Endodermal cell (in vitro differentiated cells): ENCODE measurements at places on chromosomes 11 and 22.

- DNase-seq: peak; percentile 67
These were observed 26.6 kb downstream of the SC5D start for GRCh38 chr11:121318848-121319834.

- no peak for DNase-seq
These were observed 18.1 kb downstream of the ANO3 start for GRCh38 chr11:26350002-26350401.

DNA sequence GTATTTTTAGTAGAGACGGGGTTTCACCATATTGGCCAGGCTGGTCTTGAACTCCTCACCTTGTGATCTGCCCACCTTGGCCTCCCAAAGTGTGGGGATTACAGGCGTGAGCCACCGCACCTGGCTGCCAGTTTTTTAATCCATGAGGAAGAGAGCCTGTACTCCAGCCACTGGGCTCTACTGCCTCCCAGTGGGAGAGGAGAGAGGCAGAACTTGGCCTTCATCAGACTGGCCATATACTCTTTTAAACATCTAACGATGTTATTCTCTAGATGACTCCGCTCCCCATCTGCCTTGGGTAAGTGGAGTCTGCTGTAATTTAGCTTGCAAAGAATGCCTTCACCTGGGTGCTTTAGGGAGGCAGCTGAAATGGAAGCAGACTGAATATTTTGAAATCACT is 34.6 kb downstream of the SLC6A5 start:
- DNase-seq: peak; percentile 66

GRCh38 chr11:3880724-3881123 is 25.3 kb downstream of the STIM1 start:
- DNase-seq: no peak

DNA sequence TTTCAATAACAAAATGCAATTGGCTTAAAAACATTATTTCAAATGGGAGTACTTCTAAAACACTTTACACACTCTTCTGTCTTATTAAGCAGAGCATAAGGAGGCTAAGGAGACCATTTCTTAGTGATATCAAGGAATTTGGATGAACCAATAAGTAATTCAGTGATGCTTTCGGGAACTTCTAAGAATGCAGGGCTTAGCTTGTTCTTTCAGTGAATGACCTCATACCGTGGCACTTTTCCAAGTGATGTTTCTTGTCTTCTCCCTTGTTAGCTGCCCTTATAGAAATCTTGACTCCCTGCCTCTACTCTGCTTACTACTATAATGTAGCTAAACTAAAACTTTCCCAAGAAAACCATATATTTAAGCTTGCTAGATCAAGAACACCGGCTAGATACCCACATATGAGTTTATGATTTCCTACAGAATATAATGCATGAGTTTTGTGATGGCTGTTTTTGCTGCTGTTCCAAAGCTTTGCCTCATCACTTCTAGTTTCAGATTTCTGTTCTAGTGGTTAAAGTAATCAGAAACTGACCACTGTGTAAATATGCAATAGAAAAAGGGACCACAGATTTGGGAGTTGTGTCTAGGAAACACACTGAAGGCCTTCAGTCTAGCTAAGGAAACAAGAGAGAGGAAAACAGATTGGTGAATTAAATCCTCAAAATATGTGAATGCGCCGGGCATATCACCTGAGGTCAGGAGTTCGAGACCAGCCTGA is 37.5 kb upstream of the STK33 start:
- DNase-seq: no peak

DNA sequence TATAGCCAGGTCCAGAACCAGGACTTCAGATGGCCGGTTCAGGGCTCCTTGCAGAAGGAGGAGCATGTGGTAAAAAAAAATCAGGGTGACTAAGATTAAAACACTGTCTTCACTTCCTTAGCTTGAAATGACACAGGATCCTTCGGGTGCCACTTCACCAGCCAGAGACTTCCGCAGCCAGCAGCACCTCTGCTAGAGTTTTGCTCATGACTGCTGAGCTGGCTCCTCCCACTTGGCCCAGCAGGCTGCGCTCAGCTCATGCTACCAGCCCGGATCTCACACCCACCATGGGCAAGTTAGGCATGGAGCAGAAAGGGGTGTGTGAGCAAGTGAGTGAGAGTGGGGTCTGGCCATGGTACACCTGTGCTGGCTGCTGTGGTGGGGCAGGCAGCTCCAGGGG is 6.6 kb upstream of the MS4A18 start:
- DNase-seq: no peak

DNA sequence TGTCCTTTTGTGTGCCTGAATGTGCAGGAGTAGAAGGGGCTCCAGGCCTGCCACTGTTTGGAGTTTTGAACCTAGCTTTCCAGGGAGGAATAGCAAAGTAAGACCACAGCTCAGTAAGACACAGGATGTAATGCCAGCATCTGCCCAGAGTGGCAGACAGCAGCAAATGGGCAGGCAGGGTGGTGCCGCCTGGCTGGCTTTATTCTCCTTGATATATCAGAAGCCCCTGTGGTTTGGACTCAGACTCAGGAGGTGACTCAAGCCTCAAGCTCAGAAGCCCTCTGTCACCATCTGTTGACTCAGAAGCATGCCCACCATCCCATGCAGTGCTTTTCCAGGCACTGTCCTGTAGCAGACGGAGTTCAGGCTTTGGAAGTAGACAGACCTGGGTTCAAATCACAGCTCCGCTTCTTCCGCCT is 72.7 kb upstream of the TTC12 start:
- no peak for DNase-seq

- DNase-seq: no peak
These were observed 180.5 kb downstream of the CTTN start for GRCh38 chr11:70578831-70579230.

DNA sequence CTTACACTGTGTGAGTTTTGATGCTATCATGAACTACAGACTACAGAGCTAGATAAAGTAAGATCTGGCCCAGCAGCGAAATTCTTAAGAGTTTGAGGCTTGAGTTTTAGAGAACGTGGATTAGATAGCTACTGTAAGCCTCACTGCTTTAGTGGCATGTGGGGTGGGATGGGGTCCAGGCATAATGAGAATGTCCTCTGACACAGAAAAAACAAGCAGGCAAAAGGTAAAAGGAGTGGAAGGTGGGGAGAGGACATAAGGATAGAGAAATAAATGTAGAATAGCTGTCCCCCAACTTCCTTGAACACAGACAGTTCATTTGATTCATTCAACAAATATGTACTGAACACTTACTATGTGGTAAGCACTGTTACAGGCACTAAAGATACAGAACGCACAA is 324.5 kb upstream of the PITPNB start:
- DNase-seq: no peak

DNA sequence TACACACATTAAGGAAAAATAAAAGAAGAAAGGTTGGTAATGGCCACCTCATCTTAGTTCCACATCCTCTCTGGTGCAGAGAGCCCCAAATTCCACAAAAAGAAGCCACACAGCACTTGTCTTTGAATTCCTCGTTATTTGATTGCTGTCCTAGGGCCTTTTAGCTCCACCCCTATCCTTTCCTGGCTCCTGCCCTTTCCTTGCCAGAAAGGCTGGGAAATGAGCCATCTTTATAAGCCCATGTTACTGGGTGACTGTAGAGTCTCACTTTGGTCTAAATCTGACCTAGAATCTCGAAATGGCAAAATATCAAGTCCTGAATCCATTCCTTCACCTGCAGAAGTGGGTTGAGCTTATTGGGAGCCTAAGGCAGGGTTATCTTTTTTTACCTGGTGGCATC is 4.3 kb upstream of the TMEM132A start:
- no peak for DNase-seq

DNA sequence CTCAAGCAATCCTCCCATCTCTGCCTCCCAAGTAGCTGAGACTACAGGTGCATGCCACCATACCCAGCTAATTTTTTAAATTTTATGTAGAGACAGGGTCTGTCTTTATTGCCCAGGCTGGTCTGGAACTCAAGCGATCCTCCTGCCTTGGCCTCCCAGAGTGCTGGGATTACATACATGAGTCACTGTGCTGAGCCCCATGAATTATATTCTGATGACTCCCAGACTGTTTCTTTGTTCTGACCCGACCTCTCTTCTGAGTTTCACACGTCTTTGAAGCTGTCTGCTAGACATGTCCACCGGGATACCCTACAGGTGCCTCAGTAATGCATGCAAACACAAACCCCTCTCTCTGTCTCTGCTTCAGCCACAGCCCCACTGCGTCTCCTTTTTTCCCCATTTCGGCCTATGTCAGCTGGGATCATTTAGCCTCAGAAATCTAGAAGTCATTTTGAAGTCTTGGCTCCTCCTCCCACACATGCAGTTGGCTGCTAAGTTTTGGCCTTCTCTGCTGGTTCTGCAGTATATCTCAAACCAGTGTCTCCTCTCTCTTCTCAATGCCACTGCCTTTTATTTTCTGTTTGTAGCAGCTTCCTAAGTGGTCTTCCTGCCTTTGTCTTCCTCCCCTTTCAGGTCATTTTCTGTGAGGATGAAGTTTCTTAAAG is 4.8 kb downstream of the VPS26B start:
- no peak for DNase-seq

- no peak for DNase-seq
These were observed 34.5 kb downstream of the TENM4 start for GRCh38 chr11:79406376-79406775.

DNA sequence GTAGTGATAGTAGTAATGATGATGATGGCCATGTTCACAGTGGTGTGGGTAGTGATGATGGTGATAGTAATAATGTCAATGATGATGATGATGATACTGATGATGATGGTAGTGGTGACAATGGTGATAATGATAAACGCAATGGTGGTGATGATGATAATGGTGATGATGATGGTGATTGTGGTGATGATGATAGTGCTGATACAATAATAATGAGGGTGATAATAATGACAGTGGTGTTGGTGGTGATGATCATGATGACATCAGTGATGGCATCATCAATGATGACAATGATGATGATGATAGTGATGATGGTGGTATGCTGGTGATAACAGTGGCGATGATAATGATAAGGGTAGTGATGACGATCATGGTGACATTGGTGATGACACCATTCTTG is 92.3 kb downstream of the MPPED1 start:
- DNase-seq: no peak

DNA sequence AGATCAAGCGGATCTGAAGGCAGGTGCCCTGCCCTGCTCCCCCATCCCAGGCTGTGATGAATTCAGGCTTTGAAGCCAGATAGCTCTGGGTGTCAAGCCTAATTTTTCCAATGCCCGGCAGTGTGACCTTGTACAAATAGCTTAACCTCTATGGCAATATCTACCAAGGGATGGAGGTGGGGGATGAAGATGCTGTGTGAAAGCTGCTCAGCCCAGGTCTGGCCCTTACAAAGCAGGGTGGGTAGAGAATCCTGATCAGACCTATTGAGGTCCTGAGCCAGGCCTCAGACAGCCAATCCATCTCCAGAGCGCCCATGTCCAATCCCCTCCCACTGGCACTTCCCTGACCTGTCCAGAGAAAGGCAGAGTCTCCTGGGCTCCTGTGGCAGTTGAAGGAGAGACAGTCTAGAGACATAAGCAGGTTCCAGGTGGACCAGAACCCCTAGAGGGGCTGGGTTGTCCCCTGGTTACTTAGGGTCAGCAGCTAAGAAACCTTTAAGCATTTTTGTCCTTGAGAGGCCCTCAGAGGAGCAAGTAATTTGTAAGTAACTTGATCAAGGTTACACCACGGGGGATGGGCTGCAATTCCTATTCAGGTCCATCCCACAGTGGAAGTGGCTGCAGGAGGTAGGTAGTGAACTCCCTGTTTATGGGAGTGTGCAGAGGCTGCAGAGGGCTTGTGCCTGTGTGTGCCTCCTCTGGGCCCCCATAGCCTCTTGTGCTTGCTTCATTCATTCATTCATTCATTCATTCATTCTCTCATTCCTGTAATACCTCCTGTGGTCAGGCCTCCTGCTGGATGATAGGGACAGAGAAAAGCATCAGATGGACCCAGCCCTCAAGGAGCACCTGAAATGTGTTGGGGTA is 10.4 kb downstream of the P2RY2 start:
- DNase-seq: peak; percentile 49
